ENCODE measurements at places on chromosomes 1 and 21. TPM values are rescaled to one million over a fixed set of nuclear protein-coding genes. Genes with fewer than 3 reads are reported as not detected.

SETSIP gene
- total RNA-seq, result not detected

ADAMTS5 gene
- 36.7 TPM for total RNA-seq

ANGPTL7 gene
- total RNA-seq, result 0.35 TPM

MAP3K21 gene
- 21.0 TPM for total RNA-seq

FOXE3 gene
- total RNA-seq, result not detected

Data from metanephros (tissue), 2 donors.